HCT116 (cell line): ENCODE measurements at places on chromosomes 11 and 22.

DNA sequence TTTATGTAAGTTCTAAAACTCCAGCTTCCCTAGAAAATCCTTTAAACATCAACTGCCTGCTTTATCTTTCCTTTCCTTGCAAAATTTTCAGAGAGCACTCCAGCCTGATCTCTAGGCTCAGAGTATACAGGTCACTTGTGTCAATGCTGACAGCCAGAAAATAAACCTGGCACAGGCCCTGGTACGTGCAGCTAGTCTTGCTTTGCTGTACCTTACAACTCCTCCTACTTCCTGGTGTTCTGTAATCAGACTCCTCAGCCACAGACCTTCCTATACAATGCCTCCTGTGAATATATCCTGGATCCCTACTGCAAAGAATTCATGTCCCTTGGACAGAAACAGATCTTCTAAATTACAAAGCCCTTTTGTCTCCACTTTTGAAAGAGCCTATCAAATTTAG, 24.2 kb upstream of the TMEM123 start:
- peaks cover 7% of the 10 kb centered on the region; the same call in 1 of the 2 replicates for H3K4me1 ChIP-seq
- no peaks in the 10 kb centered on the region for H3K27me3 ChIP-seq
- H3K27ac ChIP-seq, result no peak overlapping the region
- no peak for DNase-seq
- H3K4me3 ChIP-seq, result 0 out of 2 replicates have a peak overlapping the region, but pooled peaks have one; percentile 3

DNA sequence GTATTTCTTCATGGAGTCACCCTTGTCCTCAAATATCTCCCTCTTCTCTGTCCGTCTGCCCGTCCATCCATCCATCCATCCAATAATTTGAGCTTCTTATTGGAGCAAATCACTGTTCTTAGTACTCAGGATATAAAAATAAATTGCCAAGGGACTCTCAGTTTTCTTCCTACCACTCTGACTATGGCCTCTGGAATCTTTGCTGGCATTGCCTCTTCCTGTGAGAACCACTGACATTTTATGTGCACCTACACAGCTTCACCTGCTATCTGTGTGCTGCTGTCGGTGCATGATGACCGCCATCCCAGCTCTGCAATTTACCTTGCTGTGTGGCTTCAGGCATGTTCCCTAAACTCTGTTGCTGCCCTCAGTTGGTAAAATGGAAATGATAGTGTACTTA, 37.9 kb downstream of the TEAD1 start:
- DNase-seq, result no peak
- H3K36me3 ChIP-seq, result no peaks in the 10 kb centered on the region
- H3K27ac ChIP-seq, result no peak overlapping the region
- no peak overlapping the region for H3K4me3 ChIP-seq
- H3K4me1 ChIP-seq, result peaks cover 23% of the 10 kb centered on the region

DNA sequence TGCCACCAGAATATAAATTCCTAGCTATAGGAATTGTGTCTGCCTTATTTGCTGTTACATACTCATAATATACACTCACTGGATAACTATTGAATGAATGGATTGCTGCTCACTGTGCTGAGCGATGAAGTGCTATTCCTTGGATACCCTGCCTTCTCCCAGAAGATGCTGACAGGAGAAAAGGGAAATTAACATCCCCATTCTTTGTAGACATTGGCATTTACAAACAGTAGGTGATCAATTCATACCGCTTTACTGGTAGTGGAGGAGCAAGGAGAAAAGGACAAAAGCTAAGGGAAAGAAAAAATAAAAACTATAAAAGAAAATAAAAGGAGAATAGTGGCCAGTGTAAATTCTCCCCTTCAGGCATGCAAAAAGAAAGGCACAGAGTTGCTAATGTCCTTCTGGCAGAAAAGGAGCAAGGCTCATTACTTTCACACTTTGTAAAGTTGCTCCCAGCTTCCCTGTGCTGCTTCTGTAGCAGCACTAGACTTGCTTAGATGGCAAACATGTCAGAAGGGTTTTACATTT, 183.0 kb downstream of the LUZP2 start:
- DNase-seq, result no peak
- no peak overlapping the region for H3K27ac ChIP-seq
- H3K36me3 ChIP-seq, result no peaks in the 10 kb centered on the region
- H3K4me3 ChIP-seq, result no peak overlapping the region

GRCh38 chr11:63551889-63552266, 11.3 kb downstream of the PLAAT2 start:
- DNase-seq, result no peak
- no peaks in the 10 kb centered on the region for H3K36me3 ChIP-seq
- H3K4me1 ChIP-seq, result no peaks in the 10 kb centered on the region
- H3K27me3 ChIP-seq, result no peaks in the 10 kb centered on the region
- no peak overlapping the region for H3K4me3 ChIP-seq

GRCh38 chr11:94472916-94473799, 20.5 kb downstream of the MRE11 start:
- peaks cover 14% of the 10 kb centered on the region; the same call in 1 of the 2 replicates for H3K36me3 ChIP-seq
- no peaks in the 10 kb centered on the region for H3K4me1 ChIP-seq
- H3K4me3 ChIP-seq, result no peak overlapping the region

DNA sequence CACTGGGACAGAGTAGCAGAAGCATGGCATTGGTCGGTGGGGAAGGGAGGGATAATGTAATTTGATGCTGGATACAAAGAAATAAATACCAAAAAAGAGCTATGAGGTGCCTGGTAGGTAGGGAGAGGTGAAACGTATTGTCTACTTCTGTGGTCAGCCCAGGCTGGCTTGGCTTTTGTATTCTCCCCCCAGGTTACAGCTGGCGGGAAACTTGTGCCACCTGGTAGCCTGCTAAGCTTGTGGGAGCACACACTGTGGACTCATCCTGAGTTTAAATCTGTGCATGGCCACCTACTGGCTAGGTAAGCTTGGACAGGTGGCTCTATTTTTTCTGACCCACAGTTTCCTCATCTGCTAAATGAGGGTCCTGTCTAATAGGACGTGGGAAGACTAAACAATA, 165.2 kb upstream of the E2F8 start:
- H3K36me3 ChIP-seq, result no peaks in the 10 kb centered on the region
- no peak for DNase-seq
- peaks cover 46% of the 10 kb centered on the region for H3K27me3 ChIP-seq
- H3K4me3 ChIP-seq, result no peak overlapping the region

- peak overlapping the region; percentile 87 for H3K4me3 ChIP-seq
- no peaks in the 10 kb centered on the region for H3K27me3 ChIP-seq
- no peaks in the 10 kb centered on the region for H3K36me3 ChIP-seq
- peak overlapping the region; percentile 94 for H3K27ac ChIP-seq
- peak; percentile 26 for DNase-seq
- H3K4me1 ChIP-seq, result peaks cover 23% of the 10 kb centered on the region
Observed at GRCh38 chr22:19767427-19768341, 7.1 kb downstream of the TBX1 start.

- H3K36me3 ChIP-seq, result no peaks in the 10 kb centered on the region
- H3K4me1 ChIP-seq, result no peaks in the 10 kb centered on the region
- no peak overlapping the region for H3K4me3 ChIP-seq
- no peaks in the 10 kb centered on the region for H3K27me3 ChIP-seq
Observed at GRCh38 chr11:130653838-130654636, 205.6 kb downstream of the ADAMTS15 start.

DNA sequence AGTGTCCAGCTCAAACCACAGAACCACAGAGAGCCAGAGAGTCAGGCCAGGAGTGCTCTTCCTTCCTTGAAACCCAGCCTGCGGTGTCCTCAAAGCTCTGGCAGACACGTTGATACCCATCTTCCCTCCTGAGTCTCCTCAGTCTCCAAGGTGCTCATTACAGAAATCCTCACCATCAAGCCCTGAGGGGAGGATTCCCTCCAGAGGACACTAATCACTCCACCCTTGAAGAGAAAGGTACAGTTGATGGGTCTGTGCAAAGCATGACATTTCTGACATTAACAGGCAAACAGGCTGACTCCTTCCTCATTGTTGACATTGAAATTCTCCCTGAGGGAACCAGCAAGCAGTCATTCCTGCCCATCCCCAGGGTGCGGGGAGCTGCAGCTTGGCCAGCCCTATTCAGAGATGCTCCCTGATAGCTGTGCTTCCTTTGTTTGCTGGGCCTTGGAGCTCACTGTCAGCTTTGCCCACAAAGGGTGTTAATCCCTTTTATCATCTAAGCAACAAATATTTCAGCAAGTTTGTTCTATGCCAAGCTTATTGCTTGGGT, 101.7 kb upstream of the CSNK2A3 start:
- DNase-seq, result no peak
- no peaks in the 10 kb centered on the region for H3K27me3 ChIP-seq
- peaks cover 31% of the 10 kb centered on the region for H3K4me1 ChIP-seq
- no peak overlapping the region for H3K27ac ChIP-seq
- no peak overlapping the region for H3K4me3 ChIP-seq

DNA sequence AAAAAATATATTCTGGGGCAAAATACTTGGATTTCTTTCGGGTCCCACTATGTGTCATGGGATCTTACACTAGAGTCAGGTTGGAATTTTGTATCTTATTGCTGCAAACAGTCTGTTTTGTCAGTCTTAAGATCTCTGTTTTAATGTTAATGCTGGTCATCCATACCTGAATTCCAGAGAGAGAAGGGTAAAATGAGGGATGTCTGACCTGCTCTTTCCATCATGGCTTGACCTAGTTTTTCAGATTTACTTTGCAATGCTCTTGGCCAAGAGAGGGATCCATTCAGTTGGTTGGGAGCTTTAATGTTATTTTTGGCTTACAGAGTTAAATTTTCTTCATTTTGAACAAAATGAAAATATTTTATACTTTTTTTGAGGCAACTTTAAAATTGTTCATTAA, 117.2 kb downstream of the CASP12 start:
- no peak for DNase-seq
- H3K4me3 ChIP-seq, result no peak overlapping the region
- no peaks in the 10 kb centered on the region for H3K4me1 ChIP-seq
- no peaks in the 10 kb centered on the region for H3K36me3 ChIP-seq
- H3K27me3 ChIP-seq, result no peaks in the 10 kb centered on the region

DNA sequence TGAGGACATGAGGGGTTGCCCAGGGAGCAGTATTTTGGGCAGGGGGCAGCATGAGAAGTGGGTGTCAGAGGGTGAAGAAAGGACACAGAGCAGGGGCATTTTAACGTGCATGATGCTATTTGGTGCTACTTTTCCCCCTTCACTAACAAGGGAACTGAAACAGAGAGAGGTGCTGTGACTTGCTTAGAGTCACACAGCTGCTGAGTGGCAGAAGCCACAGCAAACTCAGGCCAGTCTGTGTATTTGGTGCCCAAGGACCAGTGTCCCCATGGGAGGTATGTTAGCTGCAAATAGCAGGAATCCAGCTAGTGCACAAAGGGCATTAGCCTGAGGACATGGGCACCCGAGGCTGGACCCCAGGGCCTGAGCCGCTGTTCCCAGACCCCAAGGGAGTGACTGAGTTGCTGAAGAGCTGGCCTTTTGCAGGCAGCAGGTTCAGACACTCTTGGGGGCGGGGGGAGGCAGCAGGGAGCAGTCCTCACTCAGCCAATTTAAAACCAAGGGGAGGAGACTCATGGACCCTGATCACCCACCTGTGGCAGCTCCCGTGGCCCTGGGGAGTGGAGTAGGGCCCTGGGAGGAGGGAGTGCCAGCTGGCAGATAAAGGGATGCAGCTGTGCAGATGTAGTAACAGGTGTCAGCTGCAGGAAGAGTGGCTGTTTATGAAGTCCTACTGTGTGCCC, 14.6 kb downstream of the PARVG start:
- peaks cover 32% of the 10 kb centered on the region for H3K27me3 ChIP-seq
- H3K27ac ChIP-seq, result no peak overlapping the region
- peaks cover 4% of the 10 kb centered on the region; the same call in 1 of the 2 replicates for H3K4me1 ChIP-seq
- no peak overlapping the region for H3K4me3 ChIP-seq
- H3K36me3 ChIP-seq, result no peaks in the 10 kb centered on the region
- DNase-seq, result no peak

DNA sequence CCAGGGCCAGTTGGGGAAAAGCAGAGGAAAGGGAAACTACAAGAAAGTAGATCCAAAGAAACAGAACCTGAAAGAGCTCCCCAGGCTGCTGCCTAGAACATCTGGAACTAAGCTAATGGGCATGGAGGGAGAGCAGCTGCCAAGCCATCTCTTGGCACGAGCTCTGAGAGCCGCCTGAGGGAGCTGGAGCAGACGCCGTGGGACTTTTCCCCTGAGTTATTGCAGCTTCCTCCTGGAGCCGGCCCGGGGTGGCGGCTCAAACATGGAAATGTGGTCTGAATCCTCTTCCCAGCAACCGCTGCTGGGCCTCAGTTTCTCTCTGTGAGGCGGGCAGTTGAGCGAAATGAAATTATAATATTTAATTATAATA, 41.8 kb downstream of the LIF start:
- H3K27ac ChIP-seq, result peak overlapping the region; percentile 96
- no peak overlapping the region for H3K4me3 ChIP-seq
- no peak for DNase-seq
- no peaks in the 10 kb centered on the region for H3K27me3 ChIP-seq

- H3K36me3 ChIP-seq, result 0 out of 2 replicates have a peak, but pooled peaks cover under 1% of the 10 kb centered on the region
- peaks cover 18% of the 10 kb centered on the region for H3K4me1 ChIP-seq
- no peak overlapping the region for H3K4me3 ChIP-seq
Observed at GRCh38 chr11:69333879-69334278, 39.9 kb downstream of the MYEOV start.

DNA sequence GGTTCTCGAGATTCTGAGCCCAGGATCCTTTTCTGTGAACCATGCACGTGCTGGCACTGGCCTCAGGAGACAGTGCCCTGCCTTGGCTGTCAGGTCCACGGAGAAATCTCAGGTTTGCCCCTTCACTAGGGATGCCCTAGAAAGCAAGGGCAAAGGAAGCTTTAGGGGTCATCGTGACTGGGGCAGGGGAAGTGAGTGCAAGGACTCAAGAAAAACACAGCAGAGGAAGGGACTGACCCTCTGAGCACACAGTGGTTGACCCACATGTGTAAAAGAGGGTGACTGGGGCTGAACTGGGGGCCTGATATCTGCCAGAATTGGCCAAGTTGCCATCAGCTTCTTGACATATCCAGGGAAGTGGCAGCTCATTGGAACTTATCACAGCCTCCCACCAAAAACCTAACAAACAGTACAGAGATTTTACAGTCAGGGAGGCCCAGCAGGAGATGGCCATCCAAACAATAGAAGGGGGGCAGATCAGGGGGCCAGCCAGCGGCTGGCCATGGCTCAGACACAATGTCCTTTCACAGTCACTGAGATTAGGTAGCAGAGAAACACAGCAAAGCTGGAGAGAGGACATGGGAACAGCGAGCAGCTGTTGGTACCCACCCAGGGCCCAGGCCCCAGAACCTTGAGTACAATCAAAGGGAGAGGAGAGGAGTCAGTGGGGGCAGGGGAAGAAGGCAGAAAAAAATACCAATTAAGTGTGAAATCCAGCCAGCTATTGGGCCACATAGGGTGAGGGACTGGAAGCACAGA, 4.4 kb downstream of the TMEM121B start:
- H3K4me3 ChIP-seq, result no peak overlapping the region
- no peak overlapping the region for H3K27ac ChIP-seq
- H3K4me1 ChIP-seq, result no peaks in the 10 kb centered on the region
- H3K36me3 ChIP-seq, result no peaks in the 10 kb centered on the region

GRCh38 chr22:25008666-25009065, 56.1 kb downstream of the KIAA1671 start:
- H3K27me3 ChIP-seq, result no peaks in the 10 kb centered on the region
- no peak overlapping the region for H3K27ac ChIP-seq
- DNase-seq, result no peak
- H3K4me1 ChIP-seq, result peaks cover 4% of the 10 kb centered on the region; the same call in 1 of the 2 replicates
- H3K36me3 ChIP-seq, result no peaks in the 10 kb centered on the region
- no peak overlapping the region for H3K4me3 ChIP-seq

- peaks cover 35% of the 10 kb centered on the region for H3K4me1 ChIP-seq
- H3K4me3 ChIP-seq, result no peak overlapping the region
- no peak for DNase-seq
- H3K27me3 ChIP-seq, result no peaks in the 10 kb centered on the region
Observed at GRCh38 chr22:37375801-37376200, 51.5 kb downstream of the ELFN2 start.

- H3K27ac ChIP-seq, result no peak overlapping the region
- no peaks in the 10 kb centered on the region for H3K4me1 ChIP-seq
- H3K4me3 ChIP-seq, result no peak overlapping the region
- H3K27me3 ChIP-seq, result no peaks in the 10 kb centered on the region
Observed at GRCh38 chr11:68806931-68807844, 34.5 kb downstream of the CPT1A start.
